ENCODE measurements at places on chromosomes 3 and 15.

DNA sequence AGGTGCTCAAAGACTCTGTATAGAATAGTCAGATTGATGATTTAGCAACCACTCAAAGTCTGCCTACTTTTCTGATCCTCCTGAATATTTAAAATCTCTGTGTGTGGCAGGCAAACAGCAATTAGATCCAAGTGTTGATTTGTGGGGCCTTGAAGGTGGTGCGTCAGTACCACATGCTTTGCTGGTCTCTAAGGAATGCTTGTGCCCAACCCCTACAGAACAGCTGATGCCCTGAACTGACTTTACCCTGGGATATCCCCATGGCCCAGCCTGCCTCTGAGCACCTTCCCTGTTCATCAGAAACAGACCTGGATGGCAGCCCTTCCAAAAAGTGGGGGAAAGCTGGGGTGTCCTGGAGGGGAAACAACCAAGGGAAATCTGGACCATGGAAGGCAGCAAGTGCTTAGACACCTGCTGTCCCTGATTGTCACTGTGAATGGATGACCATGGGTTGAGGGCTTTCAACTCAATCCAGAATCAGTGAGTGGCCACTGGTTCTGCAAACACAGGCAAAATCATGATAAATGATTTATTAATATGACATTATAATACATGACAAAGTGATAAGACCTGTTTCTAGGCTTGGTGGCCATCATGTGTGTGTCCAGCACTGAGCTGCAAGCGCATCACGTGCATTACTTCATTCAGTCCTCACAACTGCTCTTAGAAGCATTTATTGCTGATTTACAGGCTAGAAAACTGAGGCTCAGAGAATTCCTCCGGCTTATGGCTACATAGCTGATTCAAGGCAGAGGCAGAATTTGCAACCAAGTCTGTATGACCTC lies 76.1 kb upstream of the TPM1 start:
- no peak for DNase-seq

- no peak for DNase-seq
These were observed 57.8 kb downstream of the IMPG2 start for GRCh38 chr3:101262393-101263240.

GRCh38 chr3:100019719-100020118 lies 94.6 kb downstream of the FILIP1L start:
- no peak for DNase-seq

- peak; percentile 59 for DNase-seq
These were observed 249.3 kb upstream of the FEZF2 start for GRCh38 chr3:62622553-62623174.

All from activated CD4-positive, alpha-beta T cell treated with anti-CD3 and anti-CD28 coated beads, Interleukin-2, amount 10 ng/mL, durations not matched to agents 24 days and 14 days (primary cell).